ENCODE measurements at places on chromosomes 5 and 9.
A peak's percentile ranks its signal among the peaks of the same experiment; 100 is the strongest.

- DNase-seq: no peak
Observed at GRCh38 chr9:136392538-136393449, 7.2 kb downstream of the SNAPC4 start.

GRCh38 chr5:72245951-72246532 lies 74.0 kb downstream of the MRPS27 start:
- DNase-seq: no peak

DNA sequence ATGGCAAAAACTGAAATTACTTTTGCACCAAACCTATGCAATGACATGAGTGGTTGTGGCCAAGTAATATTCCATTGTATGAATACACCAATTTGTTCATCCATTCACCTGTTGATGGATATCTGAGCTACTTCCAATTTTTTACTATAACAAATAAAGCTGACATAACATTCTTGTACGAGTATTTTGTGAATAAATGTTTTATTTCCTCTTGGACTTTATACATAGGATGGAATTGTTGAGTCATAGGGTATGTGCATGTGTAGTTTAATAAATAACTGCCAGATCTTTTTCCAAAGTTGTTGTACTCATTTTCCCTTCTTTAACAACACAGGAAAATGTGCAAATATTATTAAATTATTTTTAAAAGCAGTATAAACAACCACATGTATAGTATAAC lies 146.1 kb upstream of the ZNF462 start:
- no peak for DNase-seq

DNA sequence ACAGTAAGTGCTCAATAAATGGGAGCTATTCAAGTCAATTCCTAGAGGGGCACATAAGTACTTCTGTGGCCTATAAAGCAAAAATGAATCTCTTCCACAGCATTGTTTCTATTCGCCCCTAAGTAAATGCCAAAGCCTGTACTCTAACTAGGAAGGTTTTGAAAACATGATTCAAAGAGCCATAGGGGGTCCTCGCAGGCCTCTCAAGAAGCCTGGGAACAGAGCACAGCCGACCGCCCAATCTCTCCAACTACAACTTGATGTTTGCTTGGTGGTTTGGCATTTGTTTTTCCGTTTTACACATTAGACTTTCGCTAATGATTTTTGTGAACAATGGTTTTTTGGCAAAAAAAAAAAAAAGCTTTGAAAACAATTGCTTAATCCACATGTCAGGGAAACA lies 19.4 kb downstream of the EFNA5 start:
- no peak for DNase-seq

- no peak for DNase-seq
Observed at GRCh38 chr5:32098890-32099310, 75.2 kb downstream of the GOLPH3 start.

DNA sequence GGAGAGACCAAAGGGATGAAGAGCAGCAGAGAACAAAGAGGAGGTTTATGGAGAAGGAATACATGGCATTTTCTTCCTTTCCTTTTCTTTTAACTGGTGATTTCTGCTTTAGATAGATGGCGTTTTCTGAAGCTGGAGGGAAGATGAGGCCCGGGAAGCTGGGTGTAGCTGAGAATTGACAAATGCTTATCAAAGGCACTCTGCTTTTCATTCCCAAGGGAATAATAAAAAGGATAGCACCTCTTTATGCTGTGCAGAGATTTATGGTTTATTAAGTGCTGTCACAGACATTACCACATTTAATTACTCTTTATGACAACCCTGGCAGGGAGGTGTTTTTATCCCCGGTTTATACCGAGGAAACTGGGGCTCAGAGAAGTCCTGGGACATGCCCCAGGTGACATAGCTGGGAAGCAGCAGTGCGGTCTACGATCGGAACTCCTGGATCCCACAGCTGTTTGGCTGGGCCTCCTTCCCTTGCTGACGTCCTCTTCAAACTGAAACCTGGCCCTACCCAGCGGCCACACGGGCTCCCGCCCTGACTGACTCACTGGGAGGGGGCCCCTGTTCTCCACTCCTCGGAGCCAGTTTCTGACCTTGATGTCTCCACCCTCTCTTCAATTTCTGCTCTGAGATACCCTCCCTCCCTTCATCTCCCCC lies 8.2 kb upstream of the EPB41L4B start:
- DNase-seq: no peak

GRCh38 chr5:32225445-32225844 lies 51.3 kb upstream of the GOLPH3 start:
- DNase-seq: no peak

- no peak for DNase-seq
Observed at GRCh38 chr5:178320281-178320855, 87.8 kb upstream of the PHYKPL start.

DNA sequence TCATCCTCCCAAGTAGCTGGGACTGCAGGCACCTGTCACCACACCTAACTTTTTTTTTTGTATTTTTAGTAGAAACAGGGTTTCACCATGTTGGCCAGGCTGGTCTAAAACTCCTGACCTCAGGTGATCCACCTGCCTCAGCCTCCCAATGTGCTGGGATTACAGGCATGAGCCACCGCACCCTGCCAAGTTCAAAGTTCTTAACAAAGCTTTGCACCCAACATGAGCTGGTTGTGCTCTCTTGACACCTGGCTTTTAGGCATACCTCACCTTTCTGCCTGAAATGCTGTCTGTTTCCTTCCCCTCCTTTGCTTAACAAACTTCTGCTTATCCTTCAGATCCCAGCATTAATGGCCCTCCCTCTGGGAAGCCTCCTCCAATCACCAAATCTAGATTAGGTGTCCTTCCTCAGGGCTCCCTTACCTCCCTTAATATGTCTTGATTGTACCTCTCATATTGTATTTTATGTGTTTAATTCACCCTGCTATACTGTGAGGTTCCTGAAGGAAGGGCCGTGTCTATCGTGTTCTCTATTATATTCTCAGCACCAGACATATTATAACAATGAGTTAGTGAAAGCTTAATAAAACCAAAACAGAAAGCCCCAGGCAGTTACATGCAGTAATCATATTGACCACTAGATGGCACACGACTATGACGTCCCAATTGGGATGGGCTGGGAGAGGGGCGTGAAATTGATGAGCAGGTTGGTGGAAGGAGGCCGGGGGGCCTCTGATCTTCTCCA lies 62.9 kb upstream of the PPARGC1B start:
- no peak for DNase-seq

GRCh38 chr5:85951707-85952210 lies 666.0 kb upstream of the COX7C start:
- DNase-seq: no peak

DNA sequence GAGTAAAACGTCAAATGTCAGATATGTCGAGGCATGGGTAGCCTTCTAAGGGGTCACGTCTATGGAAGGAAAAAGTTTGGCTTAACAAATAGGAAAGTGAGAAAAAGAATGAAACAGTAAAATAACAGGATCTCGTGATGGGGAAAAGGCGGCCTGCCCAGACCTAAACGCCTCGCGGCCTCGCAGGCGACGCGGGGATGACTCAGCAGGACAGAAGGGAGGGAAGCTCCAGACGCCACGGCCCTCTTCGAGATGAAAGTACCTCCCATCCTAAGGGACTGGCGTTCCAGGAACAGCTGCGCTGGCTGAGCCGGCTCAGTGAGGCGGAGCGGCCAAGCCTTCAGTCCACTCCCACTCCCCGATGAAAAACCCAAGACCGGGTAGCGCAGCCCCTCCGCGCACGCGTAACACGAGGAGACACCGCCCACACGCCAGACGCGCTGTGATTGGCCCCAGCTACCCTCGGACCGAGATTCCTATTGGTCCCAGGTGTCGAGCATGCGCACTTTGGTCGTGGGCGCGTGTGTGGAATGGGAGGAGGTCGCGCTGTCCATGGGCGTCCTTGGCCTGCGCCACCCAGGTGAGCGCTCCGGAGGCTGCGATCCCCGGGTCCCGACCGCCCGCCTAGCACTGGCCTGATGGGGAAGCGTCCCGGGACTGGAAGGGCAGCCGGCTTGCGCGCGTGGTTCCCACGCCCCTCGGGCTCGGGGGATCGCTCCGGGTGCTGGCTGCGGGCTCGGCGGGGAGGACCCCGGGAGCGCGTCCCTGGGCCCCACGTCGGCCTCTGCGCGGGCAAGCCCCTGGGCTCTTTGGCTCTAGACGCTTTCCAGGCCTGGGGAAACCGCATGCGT lies 588.5 kb downstream of the MTRR start:
- peak; percentile 98 for DNase-seq

GRCh38 chr9:35996358-35996970 lies 38.5 kb upstream of the OR2S2 start:
- DNase-seq: no peak

- no peak for DNase-seq
Observed at GRCh38 chr5:6455571-6456200, 7.0 kb downstream of the UBE2QL1 start.

DNA sequence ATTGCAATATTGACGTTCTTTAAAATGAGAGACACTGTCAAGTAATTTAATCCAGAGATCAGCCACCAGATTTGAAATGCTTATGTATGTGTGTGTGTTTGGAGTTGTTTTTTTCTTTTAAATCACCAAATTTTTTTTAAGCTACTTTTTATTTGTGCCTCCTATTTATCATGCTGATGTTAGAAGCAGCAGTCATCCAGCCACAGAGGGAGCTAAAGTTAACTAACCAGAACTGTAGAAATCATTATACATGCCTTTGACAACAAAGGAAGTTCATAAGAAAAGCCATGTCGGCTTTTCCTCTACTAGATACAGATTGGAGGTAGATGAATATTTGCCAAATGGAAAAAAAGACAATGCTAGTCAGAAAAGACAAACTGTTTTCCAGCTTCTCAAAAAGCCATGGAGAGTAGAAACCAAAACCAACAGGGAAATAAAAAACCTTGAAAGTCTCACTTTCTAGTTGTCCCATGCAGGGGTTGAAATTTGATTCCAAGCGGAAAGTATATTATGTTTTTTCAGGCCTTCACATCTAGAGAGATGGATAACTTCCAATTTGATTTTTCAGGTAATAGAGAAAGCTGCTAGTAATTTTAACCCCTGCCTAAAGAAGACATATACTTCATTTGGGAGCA lies 4.5 kb downstream of the PURA start:
- DNase-seq: no peak

DNA sequence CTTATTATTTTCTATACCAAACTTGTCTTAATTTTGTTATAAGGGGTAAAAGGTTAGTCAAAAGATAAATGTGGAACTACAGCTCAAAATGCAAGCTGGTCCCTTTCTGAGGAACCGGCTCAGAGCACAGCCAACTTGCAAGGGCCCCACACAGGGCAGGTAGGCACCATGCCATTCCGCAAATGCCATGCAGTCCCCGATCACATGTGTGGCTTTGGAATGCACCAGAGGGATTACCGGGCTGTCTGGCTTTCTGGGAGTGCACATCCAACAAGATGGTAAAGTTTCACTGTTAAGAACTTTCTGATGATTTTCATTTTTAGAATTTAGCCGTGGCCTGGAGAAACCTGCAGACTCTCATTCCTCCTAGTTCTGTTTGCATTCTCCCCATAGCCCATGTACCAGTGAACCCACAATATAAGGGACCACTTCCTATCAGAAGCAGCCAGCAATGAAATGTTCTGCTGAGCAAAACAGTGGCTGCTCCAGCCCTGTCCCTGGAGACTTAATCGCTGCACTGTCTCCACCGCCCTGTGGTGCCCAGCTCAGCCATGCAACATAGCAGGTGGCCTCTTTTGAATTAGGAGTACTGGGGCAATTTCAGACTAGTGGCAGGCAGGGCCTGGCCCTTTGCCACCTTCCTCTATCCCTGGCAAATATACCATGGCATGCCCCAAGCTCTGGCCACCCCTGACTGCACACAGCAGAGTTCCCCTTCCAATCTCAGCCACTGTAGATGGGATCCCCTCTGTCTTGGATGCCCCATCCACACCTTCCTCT lies 11.4 kb downstream of the SHB start:
- no peak for DNase-seq

- no peak for DNase-seq
Observed at GRCh38 chr9:112360047-112360804, 19.7 kb upstream of the HSDL2 start.

- DNase-seq: no peak
Observed at GRCh38 chr9:101275769-101276250, 109.0 kb downstream of the BAAT start.

DNA sequence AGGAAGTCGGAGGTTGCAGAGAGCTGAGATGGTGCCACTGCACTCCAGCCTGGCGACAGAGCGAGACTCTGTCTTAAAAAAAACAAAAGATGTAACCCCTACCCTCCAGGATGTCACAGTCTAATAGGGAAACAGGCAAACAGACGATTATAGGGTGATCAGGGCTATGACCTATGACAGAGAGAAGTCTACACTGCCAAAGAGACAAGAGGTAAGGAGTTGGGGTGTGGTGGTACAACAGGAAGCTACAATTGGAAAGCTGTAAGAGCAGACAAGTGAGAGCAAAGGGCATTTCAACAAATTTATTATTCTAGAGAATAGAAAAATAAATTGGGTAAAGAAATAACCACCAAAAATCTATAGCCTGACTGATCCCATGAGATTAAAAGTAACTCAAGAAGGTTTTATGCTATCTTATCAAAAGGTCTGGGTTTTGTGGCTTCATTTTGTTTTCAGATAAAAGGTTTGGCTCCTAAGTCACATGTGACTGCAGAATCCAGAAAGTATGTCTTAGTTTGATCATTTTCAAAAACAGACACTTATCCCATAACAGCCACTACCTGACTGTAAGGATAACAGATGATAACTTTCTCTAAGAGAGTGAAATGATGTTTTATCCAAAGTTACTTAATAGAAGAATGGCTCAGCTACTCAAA lies 7.3 kb downstream of the CDC26 start:
- no peak for DNase-seq

- DNase-seq: no peak
Observed at GRCh38 chr9:124008303-124008693, 3.3 kb upstream of the LHX2 start.

DNA sequence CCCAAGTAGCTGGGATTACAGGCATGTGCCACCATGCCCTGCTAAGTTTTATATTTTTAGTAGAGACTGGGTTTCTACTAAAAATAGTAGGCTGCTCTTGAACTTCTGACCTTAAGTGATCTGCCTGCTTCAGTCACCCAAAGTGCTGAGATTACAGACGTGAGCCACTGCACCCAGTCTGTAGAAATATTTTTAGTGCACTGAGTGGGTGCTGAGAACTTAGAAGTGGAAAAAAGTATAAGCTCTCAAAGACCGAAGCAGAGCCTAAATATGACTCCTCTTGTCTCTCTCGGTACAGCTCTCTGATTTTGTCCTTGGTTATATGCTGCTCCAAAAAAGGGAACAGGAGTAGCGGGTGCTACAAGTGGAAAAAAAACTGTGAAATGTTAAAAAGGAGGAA lies 353.8 kb upstream of the IZUMO3 start:
- DNase-seq: peak; percentile 12

DNA sequence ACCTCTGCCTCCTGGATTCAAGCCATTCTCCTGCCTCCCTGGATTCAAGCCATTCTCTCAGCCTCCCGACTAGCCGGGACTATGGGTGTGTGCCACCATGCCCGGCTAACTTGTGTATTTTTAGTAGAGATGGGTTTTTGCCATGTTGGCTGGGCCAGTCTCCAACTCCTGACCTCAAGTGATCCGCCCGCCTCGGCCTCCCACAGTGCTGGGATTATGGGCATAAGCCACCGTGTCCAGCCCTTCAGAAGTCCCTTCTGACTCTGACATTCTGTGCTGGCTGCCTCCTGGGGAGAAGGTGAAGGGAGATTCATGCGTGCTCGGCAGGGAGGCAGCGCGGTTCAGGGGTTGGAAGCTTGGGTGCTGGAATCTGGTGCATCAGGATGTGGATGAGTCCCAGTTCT lies 28.8 kb downstream of the PRRX2 start:
- DNase-seq: no peak

Data from NCI-H1930 (cell line).